RKO (cell line): ENCODE measurements at places on chromosomes 5 and 9.

DNA sequence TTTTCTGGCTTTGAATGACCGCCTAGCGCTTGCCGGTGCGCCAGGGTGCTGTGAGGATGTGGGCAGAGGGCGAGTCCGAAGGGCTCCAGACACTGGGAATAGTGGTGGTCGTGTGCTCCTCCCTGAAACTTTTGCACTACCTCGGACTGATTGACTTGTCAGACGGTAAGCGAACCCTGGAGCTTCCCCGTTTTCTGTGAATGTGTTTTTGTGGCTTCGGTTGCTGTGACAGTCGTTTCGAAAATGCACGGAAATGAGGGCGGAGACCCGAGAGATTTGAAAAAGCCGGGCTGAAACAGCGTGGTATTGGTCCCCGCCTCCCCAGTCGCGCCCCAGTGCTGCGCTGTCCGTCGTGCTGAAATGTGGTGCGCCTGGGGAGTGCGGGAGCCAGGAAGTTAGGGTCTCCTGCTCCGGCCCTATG lies 102.5 kb upstream of the GABRP start:
- no peak for DNase-seq

DNA sequence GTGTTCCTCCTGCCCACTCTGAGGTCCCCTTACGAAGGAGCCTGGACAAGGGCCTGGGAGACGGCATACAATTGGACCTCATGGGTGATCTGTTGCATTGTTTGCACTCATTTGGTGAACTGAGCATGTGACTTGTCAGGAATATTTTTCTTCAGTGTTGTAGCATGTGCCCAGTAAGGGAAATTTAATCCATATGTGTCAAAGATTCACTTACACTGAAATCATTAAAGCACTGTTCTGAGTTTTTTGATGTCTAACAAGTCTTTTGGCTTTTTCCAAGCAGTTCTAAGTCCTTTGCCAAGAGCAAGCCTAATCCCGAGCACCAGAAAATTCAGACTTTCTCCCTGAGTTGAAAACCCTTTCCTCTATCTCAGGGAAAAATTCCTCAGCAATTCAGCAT lies 61.6 kb upstream of the RPS23 start:
- DNase-seq = no peak

DNA sequence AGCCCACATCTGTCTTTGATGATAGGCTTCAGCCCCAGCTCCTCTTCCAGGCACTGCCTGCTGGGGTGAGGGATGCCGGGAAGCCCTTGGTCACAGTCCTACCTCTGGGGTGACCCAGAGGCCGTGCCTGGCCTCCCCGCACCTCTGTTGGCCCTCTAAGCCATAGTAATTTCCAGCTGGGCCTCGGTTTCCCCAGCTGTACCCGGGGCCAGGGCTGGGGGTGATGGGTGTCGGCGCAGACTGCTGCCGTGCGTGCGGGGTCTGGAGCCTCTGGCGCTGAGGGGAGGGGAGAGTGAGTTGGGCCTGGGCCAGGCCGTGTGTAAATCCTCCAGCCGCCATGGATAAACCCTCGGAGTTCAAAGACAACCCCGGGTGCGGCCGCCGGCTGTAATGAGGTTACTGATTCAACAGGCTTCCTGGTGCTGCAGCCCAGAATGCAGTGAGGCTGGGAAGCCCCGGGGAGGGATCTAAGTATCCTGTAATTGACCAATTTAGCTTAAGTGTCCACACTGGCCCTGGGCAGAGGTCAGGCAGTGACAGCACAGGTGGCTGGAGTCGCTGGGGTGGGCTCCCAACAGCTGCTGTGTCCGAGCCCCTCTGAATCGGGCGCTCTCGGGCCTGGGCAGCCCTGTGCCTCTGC lies 7.1 kb downstream of the RXRA start:
- no peak for DNase-seq

- no peak for DNase-seq
Observed at GRCh38 chr9:113614843-113615648, 151.5 kb downstream of the RGS3 start.

GRCh38 chr9:37836386-37836785 lies 35.8 kb downstream of the DCAF10 start:
- no peak for DNase-seq

DNA sequence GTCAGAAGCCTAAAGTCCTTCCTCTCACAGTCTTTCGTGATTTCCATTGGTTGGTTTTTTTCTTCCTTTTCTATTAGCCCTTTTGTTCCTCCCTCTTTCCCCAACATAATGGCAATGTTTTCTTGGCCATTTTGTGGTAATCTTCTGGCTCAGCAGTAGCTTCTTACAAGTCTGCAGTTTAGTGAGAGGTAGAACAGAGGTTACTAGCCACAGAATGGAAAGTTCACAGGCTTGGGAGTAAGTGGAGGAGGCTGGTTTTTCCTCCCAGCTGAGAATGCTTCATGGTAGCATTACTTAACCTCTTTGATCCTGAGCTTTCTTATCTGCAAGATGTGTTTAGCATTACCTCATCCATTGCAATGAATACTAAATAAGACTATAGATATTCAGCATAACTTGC lies 346.9 kb downstream of the NFIB start:
- DNase-seq = no peak

DNA sequence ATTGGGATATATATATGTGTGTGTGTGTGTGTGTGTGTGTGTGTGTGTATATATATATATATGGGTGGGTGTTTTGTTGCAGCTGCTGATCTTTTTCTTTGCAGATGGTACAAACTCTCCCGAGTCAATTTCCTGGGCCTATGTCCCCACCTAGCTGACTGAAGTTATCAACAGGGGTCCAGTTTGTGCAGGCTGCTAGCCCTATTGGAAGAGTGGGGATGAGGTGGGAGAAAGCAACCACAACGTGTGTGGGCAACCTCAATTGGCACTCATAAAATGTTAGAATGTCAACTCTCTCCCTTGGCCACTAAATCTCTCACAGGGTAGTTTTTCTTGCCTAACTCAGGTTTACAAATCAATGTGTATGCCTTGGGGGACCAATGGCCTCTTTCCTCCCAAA lies 5.6 kb downstream of the NR4A3 start:
- DNase-seq = no peak

GRCh38 chr5:96961053-96961452 lies 25.2 kb downstream of the LNPEP start:
- no peak for DNase-seq

- no peak for DNase-seq
Observed at GRCh38 chr5:171728686-171729085, 56.9 kb upstream of the SMIM23 start.

DNA sequence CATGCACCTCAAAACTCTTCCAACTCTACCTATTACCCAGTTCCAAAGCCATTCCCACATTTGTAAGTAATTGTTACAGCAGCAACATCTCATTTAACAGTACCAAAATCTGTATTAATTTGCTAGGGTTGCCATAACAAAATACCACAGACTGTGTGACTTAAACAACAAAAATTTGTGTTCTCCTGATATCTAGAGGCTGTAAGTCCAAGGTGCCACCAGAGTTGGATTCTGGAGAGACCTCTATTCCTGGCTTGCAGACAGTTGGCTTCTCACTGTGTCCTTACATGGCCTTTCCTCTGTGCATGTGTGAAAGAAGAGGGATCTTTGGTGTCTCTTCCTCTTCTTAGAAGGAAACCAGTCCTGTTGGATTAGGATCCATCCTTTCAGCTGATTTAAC lies 203.8 kb upstream of the PIK3R1 start:
- no peak for DNase-seq

DNA sequence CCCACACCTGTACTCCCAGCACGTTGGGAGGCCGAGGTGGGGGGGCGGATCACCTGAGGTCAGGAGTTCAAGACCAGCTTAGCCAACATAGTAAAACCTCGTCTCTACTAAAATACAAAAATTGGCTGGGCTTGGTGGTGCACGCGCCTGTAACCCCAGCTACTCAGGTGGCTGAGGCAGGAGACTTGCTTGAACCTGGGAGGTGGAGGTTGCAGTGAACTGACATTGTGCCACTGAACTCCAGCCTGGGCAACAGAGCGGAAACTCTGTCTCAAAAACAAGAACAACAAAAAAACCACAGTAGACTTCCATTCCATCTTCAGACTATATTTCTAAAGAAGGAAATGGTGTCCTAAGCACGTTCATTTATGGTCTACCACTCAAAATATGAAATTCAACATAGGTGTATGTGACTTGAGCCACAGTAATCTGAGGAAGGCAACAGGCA lies 14.2 kb upstream of the SERINC5 start:
- no peak for DNase-seq

- no peak for DNase-seq
Observed at GRCh38 chr5:123269851-123270250, 153.4 kb downstream of the CEP120 start.

- DNase-seq = no peak
Observed at GRCh38 chr5:95907740-95908706, 53.6 kb downstream of the ELL2 start.

DNA sequence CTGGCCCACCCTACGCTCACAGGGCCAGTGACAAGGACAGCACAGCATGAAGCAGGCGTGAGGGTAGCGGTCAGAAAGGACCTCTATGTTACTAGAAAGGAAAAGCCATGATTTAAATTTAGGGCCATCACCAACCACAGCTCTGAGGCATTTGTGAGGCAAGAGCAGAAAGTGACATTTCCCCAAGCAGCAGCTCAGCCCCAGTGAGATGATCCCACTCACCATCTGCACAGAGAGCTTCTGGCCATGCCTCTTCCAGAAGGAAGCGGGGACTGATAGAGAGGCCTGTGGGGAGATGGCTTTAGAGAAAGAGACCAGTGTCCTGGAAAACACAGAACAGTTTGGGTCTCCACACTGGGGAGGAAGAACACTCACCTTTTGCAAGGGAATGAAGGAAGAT lies 413.9 kb downstream of the SPOCK1 start:
- no peak for DNase-seq

DNA sequence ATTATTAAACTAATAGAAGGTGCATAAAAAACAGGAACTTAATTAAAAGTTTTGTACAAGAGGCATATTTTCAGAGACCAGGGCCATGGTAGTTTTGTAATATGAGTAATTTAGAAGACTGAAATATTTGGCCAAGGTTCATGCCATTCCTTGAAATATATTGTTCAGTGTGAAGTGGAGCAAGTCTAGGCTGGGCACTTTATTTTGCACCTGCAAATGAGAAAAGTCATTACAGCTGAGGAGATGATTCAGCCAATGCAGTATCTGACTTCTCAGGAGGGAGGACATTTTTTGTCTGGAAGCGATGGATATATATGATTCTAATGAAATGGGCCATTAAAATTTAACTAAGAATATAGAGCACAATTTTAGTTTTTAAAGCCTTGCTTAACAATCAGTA lies 754.0 kb upstream of the ADAMTS16 start:
- no peak for DNase-seq

- no peak for DNase-seq
Observed at GRCh38 chr9:20805766-20806165, 121.7 kb downstream of the FOCAD start.

DNA sequence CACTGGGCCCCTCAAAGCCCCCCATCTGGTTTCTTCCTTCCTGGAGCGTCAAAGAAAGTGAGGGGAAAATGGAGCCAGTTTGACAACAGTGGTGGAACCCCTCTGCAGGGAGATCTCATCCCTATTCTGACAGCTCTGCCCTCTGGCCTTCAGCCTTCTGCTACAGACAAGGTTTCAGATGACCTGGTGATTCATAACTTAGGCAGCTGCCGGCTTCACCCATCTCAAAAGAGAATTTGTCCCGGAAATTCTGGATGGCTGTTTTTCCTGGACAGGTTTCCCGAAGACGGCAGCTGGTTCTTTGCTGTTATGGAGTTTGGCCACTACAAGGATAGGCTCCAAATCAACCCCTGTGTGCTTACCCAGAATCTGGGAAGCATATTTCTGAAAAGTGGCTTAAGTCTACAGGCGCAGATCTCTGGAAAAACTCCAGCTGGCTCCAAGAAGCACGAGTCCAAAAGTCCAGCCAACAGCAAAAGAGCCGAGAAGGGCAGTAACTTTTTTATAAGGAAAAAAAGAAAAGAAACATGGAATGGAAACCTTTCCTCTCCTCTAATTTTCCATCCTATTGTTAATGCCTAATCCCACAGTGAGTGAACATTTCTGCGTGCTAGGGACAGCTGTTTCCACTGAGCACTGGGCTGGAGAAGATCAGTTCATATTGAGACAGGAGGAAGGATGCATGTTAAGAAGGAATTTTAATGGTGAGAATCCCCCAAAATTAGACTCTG lies 54.5 kb downstream of the ZNF366 start:
- peak; percentile 15 for DNase-seq

DNA sequence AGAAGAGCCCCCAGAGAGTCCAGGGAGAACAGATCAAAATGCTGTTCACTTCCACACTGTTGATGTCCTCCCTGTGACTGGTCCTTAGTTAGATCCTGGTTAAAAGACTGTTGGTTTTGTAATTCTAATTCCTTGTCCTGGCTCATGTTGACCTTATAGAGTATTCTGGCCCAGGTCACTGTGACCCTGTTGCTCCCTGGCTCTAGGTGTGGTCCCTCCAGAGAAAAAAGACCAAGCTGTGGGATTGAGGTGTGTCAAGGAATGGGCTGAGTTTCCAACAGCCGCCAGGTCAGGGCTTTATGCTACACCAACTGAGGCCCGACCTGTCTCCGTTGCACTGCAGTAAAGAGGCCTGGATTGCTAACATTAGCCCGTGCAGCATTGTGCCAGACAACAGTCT lies 241.0 kb upstream of the MSX2 start:
- DNase-seq = no peak

GRCh38 chr9:6923086-6923485 lies 165.3 kb downstream of the KDM4C start:
- no peak for DNase-seq

GRCh38 chr5:144042156-144042555 lies 128.3 kb downstream of the YIPF5 start:
- no peak for DNase-seq

GRCh38 chr9:126526218-126527108 lies 87.3 kb upstream of the LMX1B start:
- no peak for DNase-seq
